Activated CD8-positive, alpha-beta memory T cell treated with anti-CD3 and anti-CD28 coated beads, Interleukin-2, amount 10 ng/mL, durations not matched to agents 7 days and 5 days (primary cell): ENCODE measurements at places on chromosomes 3 and 15. TPM values are rescaled to one million over a fixed set of nuclear protein-coding genes. Genes with fewer than 3 reads are reported as not detected.
A peak's percentile ranks its signal among the peaks of the same experiment; 100 is the strongest.

- no peak overlapping the region for H3K27ac ChIP-seq
- peaks cover 16% of the 10 kb centered on the region for H3K4me1 ChIP-seq
- no peak for DNase-seq
- H3K36me3 ChIP-seq, result peaks cover 45% of the 10 kb centered on the region
- no peak overlapping the region for H3K4me3 ChIP-seq
- no peaks in the 10 kb centered on the region for H3K27me3 ChIP-seq
These were observed 22.9 kb upstream of the USF3 start for GRCh38 chr3:113719294-113719693.

GRCh38 chr3:142279965-142280590 lies 54.7 kb upstream of the GK5 start:
- H3K4me3 ChIP-seq, result no peak overlapping the region
- DNase-seq, result peak; percentile 55
- H3K27ac ChIP-seq, result peak overlapping the region; percentile 41

DNA sequence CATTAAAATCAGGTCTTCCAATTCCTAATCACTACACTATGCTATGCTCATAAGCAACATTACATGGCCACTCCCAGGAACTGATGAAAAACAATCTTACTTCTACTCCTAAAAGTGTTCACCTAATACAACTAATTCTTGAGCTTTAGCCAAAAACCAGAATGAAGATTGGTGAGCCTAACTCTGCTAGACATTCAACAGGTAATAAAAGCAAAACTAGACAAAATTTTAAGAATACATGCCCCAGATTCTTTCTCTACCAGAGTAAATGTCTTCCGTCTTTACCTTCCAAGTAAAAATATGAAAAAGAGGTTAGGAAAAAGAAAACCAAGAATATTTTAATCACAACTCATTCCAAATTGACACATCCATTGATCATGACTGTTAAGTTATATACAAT lies 31.3 kb downstream of the ATP13A3 start:
- no peak for DNase-seq
- H3K4me1 ChIP-seq, result no peaks in the 10 kb centered on the region
- no peak overlapping the region for H3K4me3 ChIP-seq
- H3K27ac ChIP-seq, result no peak overlapping the region
- H3K36me3 ChIP-seq, result peaks cover 23% of the 10 kb centered on the region

- H3K4me1 ChIP-seq, result no peaks in the 10 kb centered on the region
- H3K36me3 ChIP-seq, result no peaks in the 10 kb centered on the region
- no peaks in the 10 kb centered on the region for H3K27me3 ChIP-seq
- H3K4me3 ChIP-seq, result no peak overlapping the region
- no peak for DNase-seq
These were observed 1030.9 kb downstream of the ROBO1 start for GRCh38 chr3:78736863-78737262.

DNA sequence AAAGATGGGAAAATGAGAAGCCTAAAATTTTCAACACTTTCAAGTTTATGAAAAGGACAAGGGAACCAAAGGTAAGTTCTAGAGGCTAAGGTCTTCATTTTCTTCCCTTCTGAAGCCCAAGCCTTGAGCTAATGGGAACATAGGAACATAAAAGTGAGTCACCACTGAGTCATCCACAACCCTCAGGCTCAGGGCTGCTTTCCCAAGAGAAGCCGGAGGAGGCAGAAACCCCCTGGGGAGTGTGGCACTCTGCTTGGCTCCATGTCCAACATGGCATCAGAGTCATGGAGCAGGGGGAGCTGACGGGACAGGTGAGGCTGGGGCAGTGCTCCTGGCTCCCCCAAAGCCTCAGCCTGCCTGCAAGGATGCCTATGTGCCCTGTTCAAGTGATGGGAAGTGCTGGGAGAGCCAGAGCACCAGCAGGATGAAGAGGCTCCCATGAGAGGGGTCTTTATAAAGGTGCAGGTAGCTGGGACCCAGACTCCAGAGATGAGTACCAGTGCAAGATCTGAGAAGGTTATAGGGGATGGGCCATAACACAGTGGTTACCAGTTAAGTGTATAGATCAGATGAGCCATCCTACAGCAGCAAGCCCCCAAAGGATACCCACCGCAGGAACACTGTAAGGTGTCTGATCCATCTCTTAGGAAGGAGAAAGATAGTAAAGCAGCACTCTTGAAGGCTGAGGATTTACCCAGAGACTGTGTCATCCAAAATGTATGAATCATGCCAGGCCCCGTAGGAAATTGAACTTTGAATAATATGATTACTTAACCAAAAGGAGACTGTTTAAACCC lies 31.8 kb upstream of the RYR3 start:
- H3K4me1 ChIP-seq, result no peaks in the 10 kb centered on the region
- no peaks in the 10 kb centered on the region for H3K36me3 ChIP-seq
- H3K27me3 ChIP-seq, result no peaks in the 10 kb centered on the region

The C3orf22 gene
- total RNA-seq, result not detected
